Hematopoietic multipotent progenitor cell treated with erythropoietin and hydrocortisone succinate and interleukin-3 and kit ligand, for 15 days (in vitro differentiated cells): ENCODE measurements at places on chromosomes 12 and 14.
A peak's percentile ranks its signal among the peaks of the same experiment; 100 is the strongest.

- no peak for DNase-seq
Measured at GRCh38 chr12:29795715-29796114, 12.0 kb upstream of the TMTC1 start.

GRCh38 chr12:80040075-80040738, 59.1 kb upstream of the OTOGL start:
- no peak for DNase-seq

DNA sequence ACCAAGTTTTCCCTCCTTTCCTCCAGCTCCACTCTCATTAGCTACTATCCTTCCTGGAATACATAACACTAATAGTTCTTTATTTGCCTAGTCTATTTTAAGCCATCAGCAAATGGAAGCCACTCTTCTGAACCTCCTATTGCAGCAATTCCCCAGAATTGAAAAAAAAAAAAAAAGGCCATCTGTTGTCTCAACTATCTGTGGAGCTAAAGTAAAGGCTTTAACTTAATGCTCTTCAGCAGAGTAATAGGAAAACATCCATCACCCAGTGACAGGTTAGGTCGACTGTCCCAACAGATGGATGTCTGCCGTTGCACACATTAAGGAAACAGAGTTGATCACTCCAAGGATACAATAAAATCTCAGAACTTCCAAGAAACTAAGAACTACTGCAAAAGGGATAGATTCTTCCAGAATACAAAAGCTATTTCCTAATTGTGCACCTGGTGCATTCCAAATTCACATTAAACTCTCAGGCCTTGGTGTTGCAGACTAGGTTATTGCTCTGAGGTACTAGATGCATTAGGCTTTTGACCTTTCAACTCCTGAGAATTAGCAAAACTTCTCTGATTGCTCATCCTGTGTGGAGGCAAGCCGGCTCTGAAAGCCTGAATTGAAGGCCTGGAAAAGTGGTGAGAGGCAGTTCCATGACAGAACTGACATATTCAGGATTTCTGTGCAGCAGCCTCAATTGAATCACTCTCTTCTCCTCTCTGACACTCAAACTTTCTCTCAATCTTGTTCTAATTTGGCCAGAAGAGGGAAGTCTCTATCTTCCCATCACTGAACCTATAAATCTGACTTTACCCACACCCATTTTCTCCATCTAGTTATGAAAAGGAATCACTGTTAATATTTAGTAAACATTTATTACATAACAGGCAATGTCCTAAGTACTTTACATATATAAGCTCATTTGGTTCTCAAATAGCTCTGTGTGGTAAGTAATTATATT, 238.4 kb upstream of the HMGA2 start:
- no peak for DNase-seq

- no peak for DNase-seq
Measured at GRCh38 chr12:102851246-102851645, 65.8 kb downstream of the PAH start.

GRCh38 chr12:45483571-45483970, 245.9 kb upstream of the ARID2 start:
- DNase-seq, result no peak

DNA sequence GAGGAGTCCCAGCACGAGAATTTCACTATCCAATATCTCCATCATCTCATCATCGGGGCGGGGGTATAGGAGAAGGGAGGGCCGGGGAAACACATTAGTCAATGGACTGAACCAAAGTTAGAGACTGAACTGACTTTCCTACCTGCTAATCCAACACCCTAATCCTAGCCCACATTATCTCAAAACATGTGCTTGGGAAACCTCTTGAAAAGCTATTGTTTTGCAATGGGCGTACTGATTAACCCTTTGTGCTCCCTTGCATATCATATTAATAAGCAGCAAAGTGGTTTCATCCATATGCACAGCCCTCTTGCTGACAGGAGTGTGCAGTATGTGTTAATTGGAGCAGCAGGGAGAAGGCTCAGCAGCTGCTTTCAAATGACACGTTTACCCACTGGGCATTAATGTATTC, 125.7 kb upstream of the GRIP1 start:
- no peak for DNase-seq

- no peak for DNase-seq
Measured at GRCh38 chr12:109482894-109483293, 5.5 kb downstream of the UBE3B start.

DNA sequence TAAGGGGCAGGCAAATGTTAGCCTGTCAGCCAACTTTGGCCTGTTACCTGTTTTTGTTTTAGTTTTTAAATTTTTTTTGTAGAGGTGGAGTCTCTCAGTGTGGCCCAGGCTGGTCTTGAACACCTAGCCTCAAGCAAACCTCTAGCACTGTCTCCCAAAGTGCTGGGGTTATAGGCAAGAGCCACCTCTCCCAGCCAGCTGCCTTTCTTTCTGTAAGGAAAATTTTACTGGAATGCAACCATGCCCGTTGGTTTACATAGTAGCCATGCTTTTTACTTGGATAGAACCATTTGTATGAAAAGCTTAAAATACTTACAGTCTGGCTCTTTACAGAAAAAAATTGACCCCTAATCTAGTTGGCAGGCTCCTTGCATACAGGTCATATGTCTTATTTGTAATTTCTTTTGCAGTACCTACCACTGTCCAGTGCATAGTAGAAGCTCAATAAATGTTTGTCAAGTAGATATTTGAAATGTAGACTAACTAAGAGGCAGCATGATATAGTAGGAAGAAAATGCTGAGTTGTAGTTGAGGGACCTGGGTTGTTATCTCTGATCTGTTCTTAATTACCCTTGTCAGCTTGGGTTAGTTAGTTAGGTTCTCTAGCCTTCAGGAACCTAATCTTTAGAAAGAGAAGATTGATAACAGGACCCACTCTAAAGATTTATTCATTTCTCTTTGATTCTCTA, 4.7 kb downstream of the MDM2 start:
- peak; percentile 42 for DNase-seq

DNA sequence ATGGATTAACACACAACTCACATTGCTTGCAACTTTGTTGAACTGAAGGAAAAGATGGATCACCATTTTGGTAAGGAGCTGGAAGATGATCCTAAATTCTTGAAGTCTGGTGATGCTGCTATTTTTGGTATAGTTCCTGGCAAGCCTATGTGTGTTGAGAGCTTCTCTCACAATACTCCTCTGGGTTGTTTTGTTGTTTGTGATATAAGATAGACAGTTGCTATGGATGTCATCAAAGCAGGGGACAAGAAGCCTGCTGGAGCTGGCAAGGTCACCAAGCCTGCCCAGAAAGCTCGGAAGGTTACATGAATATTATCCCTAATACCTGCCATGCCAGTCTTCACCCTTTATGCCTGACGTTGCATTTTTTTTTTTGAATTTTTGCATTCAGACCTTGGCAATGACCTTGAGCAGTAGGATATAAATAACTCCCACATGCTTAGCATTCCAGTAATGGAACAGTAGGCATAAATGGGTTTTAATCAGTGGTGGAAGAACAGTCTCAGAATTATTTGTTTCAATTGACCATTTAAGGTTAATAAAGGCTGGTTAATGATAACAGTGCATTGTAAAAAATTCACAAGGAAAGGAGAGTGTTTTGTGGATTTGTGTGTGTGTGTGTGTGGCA, 129.0 kb upstream of the SEL1L start:
- DNase-seq, result no peak

- no peak for DNase-seq
Measured at GRCh38 chr14:66395300-66395699, 90.9 kb upstream of the CCDC196 start.

DNA sequence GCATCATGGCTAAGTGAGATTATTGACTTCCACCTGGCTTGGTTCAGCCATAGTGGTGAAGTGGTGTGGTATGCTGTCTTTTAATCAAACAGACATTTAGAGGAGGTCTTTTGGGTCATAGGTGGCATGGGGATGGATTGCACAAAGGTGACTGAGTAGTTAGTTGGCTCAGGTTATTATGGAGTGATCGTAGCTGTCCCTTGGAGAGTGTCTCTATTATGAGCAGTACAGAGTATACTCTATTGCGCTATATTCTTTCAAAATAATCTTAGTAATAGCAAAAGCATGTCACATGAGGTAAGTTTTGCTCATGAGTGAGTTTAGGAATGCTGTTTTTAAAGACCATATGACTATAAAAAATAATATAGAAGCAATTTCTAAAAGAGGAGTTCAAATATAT, 60.4 kb downstream of the RASSF8 start:
- no peak for DNase-seq

DNA sequence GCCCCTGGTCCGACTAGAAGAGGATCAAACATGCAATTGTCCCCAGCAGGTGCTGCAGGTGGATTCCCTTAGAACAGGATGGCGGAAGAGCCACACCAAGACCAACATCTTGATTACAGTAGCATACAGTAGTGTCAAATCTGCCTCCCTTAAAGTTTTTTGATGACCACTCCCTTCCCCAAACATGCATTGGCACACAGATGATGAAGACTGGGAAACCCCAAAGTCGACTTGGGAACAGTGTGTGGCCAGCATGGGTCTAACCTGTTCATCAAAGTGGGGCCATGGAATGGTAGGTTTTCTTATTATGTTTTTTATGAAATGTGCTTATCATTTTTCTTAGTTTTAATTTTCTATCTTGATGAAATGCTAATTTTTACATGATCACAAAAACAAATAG, 8.8 kb downstream of the PLXNC1 start:
- no peak for DNase-seq

GRCh38 chr14:70907996-70908934, 1.0 kb downstream of the PCNX1 start:
- no peak for DNase-seq
